ENCODE measurements at places on chromosomes 16 and 17.

- no peak for DNase-seq
These were observed 6.0 kb downstream of the PPM1D start for GRCh38 chr17:60606036-60606435.

DNA sequence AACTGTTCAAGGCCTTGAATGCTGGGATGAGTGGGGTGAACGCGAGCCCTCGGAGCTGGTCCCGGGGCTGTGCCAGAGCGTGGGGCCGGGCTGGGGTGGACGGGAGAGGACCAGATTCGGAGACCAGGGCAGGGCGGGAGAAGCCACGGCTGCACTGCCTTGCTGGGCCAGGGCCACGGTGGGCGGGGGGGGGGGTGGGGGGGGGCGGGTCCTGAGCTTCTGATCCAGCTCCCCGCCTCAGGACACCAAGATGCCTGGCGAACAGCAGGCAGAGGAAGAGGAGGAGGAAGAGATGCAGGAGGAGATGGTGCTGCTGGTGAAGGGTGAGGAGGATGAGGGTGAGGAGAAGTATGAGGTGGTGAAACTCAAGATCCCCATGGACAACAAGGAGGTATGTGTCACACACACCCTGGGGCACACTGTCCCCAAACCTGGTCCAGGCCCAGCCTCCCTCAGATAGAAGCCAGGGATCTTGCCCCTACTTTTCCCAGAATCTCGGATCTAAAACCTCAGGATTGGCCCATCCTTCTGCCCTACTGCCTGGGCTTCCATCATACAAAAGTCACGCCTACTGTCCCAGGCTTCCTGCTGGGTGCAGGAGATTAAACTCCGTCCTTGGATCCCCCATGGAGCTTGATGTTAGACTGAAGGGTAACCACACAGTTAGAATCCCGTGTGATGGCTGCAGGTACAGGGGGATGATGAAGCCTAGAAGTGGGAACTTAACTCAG is 563 bp downstream of the ZNF771 start:
- no peak for DNase-seq

DNA sequence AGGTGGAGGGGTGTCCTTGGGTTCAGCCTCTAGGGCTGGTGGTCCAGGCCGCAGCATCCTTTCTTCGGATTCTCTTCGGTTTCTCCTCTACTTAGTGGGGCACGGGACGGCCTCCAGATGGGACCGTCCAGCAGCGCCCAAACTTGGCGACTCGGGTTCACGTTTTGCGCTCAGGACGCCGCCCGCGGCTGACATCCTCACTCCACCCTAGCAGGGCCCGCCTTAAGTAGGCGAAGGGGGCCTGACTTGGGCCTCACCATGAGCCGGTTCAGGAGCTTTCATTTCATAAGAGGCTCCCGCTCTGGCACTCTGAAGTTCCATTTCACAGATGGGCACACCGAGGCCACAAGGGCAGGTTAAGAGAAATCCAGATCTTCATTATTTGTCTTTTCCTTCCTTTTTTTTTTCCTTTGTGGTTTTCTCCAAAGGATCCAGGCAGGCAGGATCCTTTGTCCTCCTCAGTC is 141.2 kb downstream of the SEC14L1 start:
- DNase-seq: no peak

GRCh38 chr16:1089439-1089821 is 6.6 kb downstream of the C1QTNF8 start:
- no peak for DNase-seq

DNA sequence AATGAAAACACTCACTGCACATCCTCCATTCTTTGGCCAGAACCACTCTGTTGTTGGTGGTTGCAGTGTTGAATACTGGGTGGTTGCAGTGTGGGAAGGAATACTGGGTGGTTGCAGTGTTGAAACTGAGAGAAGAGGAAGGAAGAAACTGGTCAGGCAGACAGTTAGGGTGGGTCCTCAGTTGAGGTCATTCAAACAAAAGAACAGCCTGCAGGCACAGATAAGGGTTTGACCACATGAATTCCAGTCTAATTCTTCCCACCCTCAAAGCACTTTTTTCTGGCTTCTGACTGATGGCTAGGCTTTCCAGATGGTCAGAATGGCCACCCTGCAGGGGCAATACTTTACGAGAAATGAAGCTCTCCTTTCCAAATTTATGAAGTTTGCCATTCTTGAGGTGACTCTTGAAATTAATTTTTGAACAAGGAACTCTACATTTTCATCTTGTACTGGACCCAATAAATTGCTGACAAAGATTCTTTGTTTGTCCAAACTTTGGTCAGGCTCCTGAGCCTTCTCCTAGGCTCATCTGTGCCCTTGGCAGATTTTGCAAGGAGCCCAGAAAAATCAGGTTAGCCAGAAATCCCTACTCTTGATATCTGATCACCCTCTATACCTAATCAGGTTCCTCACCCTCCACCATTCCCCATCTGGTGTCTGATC is 596.6 kb upstream of the CDH5 start:
- peak; percentile 73 for DNase-seq

GRCh38 chr17:27895123-27895895 is 2.1 kb upstream of the LYRM9 start:
- no peak for DNase-seq
